CD14-positive monocyte (primary cell): ENCODE measurements at places on chromosomes 2 and 18.

- no peak for DNase-seq
Observed at GRCh38 chr2:45974762-45975408, 322.3 kb upstream of the EPAS1 start.

DNA sequence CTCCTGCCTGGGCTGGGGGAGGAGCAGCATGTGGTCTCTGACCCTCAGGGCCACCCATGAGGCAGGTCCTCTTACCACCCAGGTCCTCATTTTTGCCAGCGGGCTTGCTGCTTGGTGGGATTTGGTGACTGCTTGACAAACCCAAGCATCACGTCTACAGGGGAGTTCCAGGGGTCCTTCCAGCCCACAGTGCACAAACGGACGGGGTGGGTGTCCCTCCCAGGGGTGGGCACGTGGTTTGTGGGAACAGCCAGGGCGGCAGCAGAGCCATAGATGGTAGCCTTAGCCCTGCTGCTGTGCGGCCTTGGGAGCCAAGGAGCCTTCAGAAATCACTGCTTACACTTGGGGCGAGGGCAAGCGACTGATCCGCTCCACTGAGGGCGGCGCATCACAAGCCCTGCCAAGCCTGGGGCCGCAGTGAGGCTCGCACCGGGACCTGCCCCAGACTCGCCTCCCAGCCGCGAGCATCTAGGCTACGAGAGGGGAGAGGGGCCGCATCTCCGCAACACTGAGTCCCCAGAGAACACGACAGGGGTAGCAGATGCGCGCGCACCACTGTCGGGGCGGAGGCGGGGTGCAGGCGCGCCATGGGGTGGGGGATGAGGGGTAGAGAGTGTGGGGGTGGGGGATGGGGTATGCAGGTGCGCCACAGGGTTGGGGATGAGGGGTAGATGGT is 36.9 kb downstream of the SNED1 start:
- no peak for DNase-seq

DNA sequence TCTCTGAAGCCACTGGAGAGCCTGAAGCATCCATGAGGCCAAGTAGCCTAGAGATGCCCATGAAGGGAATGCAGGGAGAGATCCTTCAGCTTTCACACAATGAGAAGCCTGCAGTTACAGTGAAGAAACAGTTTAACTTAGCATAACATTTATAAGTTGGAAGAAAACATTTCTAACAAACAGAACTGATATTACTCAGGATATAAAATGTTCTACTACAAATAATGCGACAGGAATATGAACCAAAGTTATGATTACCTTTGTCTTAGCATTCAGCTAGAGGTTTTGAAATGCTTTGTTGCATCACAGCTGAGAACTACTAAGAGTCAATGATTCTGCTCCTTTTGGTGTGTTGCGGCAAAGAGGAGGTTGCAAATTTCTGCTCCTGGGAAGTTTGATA is 6.9 kb upstream of the KYNU start:
- DNase-seq, result peak; percentile 95

DNA sequence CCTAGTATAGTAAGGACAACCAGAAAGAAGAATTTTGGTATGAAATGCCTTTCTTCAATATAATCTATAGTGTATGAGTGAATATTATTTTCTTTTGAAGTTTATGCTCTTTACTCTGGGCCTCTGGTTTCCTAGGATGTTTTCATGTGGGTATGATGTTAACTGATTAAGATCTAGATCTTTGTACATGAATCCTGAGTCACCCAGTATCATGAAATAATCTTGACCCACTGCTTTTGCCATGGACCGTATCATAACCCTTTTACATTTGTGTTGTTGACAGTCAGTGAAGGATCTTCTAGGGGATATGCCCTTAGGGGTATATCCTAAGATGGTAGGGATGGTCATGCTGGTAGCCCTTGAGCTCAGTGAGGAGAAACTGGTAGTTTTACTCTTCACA is 100.3 kb downstream of the RAB3GAP1 start:
- no peak for DNase-seq

- no peak for DNase-seq
Observed at GRCh38 chr2:74373221-74373676, 6.9 kb downstream of the DCTN1 start.

GRCh38 chr2:7456762-7457161 is 539.5 kb downstream of the RNF144A start:
- DNase-seq, result no peak

GRCh38 chr2:57882895-57883515 is 163.6 kb upstream of the VRK2 start:
- no peak for DNase-seq
